CD4-positive, alpha-beta T cell treated with Interleukin-4 for 1 hour (primary cell): ENCODE measurements at places on chromosomes 5 and 9.

DNA sequence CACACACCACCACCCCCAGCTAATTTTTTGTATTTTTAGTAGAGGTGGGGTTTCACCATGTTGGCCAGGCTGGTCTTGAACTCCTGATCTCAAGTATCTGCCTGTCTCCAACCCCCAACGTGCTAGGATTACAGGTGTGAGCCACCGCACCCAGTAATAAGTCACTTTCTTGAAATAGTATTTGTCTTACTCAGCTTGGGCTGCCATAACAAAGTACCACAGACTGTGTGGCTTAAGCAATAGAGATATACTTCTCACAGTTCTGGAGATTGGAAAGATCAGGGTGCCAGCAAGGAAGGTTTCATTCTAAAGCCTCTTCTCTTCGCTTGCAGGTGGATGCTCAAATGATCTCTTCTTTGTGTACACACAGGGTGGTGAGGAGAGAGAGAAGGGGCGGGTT lies 99.8 kb downstream of the ARRDC3 start:
- no peak for DNase-seq

- DNase-seq: no peak
These were observed 517.7 kb downstream of the DIRAS2 start for GRCh38 chr9:90124961-90125360.

DNA sequence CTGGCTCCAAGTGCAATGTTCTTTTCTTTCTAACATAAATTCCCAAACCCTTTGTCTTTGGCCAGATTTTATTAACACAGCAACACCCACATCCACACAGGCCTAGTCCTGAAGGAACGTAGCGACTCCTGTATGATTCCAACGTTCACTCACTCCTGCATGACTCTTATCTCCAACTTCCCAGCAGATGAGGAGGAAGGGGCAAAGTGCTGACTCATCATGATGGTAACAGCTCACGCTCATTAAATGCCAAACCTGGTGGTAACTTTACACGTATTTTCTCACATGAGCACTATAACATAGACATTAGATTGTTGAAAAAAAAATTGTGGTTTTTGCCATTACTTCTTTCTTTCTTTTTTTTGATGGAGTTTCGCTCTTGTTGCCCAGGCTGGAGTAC lies 1349.5 kb downstream of the EFNA5 start:
- no peak for DNase-seq

- DNase-seq: no peak
These were observed 1.3 kb downstream of the NAA35 start for GRCh38 chr9:85941966-85942912.

DNA sequence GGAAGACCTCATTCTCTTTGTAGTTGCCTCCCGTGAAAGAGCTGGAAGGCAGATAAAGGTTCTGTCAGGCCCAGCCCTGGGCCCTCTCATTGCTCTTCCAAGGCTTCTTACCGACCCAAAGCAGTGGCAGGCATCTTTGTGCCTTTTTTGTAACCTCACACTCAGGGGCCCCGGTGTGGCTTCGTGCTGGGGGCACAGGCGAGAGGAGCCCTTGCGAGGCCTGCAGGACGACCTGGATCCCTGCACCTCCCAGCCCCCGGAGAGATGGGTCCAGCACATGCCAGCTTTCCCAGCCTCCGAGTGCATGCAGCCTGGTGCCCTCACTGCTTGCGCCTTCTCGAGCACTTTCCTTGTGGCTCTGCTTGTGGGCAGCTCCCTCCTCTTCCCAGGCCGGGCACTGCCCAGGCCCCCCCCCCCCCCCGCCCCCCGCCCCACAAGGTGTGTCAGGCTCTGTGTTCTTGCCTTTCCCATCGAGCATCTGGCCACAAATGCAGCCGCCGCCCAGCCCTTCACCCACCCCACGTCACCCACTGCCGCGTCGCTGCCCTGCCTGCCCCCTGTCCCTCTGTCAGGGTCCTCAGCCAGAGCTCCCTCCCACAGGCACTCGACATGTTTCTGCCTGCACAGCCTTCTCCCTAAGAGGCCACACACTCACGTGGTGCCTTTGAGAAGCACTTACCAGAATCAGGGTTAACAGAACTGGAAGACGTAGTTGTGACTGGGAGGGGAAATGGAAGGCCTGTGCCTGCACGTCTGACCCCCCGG lies 63.7 kb upstream of the CACNA1B start:
- DNase-seq: no peak
